ENCODE measurements at places on chromosomes 1 and 21. TPM values are rescaled to one million over a fixed set of nuclear protein-coding genes. Genes with fewer than 3 reads are reported as not detected.

Gene KIAA1614
- 0.22 TPM for total RNA-seq

GRCh38 chr1:87918398-87918797, 589.7 kb downstream of the LMO4 start:
- no peaks in the 10 kb centered on the region for H3K4me1 ChIP-seq
- peaks cover 11% of the 10 kb centered on the region for H3K27me3 ChIP-seq
- no peak overlapping the region for H3K4me3 ChIP-seq
- no peak overlapping the region for H3K27ac ChIP-seq

Gene EPHA10
- not detected for total RNA-seq

DNA sequence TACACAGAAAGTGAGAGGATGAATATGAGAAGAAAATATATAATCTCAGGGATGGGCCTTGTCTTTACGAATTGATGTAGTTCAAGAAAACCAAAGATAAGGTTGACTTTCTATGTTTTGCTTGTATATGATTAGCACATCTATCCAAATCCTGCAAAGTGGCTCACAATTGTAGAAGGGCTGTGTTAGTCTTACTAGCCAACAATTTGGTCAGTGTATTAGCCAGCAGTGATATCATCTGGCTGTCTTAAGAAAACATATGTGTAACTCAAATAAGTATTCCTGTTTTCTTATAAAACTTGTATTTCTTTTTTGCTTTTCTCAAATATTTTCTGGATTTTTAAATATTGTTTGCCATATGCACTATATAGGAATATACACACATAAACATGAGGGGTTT, 5.5 kb downstream of the SDCCAG8 start:
- H3K27ac ChIP-seq = no peak overlapping the region
- H3K4me1 ChIP-seq = peaks cover under 1% of the 10 kb centered on the region
- no peak for DNase-seq
- H3K4me3 ChIP-seq = no peak overlapping the region

DNA sequence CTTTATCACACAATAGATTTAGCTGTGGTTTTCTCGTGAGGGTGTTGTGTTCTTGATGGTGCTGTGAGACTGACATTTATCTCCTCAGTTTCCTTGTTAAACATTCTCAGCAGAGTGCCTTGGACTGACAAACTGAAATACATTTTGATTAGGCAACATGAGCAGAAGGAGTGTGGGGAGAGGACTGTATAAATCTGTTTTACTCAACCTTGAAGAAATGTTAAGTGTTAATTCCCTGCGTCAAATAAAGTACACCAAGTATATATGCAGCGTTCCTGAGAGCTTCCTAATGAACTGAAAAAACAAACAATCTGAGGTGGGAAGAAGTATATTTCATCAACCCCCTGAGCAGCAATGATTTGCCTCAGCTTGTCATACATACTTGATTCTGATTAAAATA, 540.3 kb upstream of the B3GALT2 start:
- H3K4me1 ChIP-seq = peaks cover 6% of the 10 kb centered on the region
- no peak for DNase-seq
- no peak overlapping the region for H3K4me3 ChIP-seq
- H3K27ac ChIP-seq = no peak overlapping the region
- H3K36me3 ChIP-seq = no peaks in the 10 kb centered on the region
- H3K27me3 ChIP-seq = no peaks in the 10 kb centered on the region

Gene SIPA1L2
- 3.7 TPM for total RNA-seq

DNA sequence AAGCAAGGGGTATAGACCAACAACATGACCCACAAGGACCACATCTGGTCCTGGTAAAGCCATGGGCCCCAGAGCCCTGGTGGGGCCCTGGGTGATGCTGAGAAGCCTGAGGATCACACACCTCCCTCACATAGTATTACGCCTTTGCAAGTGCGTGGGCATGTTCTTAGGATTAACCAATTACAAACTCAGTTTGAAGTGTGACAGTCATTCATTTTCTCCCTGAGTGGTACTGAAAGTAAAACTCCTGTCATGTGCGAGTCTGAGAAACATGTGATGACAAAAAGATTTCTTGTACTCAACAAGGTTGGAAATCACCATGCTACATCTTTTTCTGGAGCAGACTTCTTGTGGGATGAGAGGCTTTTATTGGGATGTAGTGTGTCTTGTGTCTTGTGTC, 315.3 kb upstream of the DUSP10 start:
- no peaks in the 10 kb centered on the region for H3K4me1 ChIP-seq
- no peaks in the 10 kb centered on the region for H3K36me3 ChIP-seq
- DNase-seq = no peak
- H3K27me3 ChIP-seq = no peaks in the 10 kb centered on the region
- H3K27ac ChIP-seq = no peak overlapping the region

- no peak for DNase-seq
- peaks cover 5% of the 10 kb centered on the region for H3K4me1 ChIP-seq
- no peak overlapping the region for H3K27ac ChIP-seq
These were observed 59.6 kb downstream of the FMN2 start for GRCh38 chr1:240151136-240151735.

Gene FAM177B
- not detected for total RNA-seq

DNA sequence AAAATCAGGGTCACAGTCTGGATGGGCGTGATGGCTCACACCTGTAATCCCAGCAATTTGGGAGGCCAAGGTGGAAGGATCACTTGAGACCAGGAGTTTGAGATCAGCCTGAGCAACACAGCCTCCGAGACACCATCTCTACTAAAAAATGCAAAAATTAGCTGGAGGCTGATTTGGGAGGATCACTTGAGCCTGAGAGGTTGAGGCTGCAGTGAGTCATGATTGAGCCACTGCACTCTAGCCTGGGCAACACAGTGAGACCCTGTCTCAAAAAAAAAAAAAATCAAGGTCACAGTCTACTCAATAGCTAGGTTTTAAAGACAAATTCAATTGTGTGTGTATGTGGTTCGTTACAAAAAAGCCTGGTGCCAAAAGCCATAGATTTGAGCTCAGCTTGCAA, 34.4 kb downstream of the TRIM67 start:
- H3K27ac ChIP-seq = no peak overlapping the region
- H3K4me1 ChIP-seq = no peaks in the 10 kb centered on the region
- H3K36me3 ChIP-seq = no peaks in the 10 kb centered on the region
- no peak overlapping the region for H3K4me3 ChIP-seq
- H3K27me3 ChIP-seq = peaks cover 6% of the 10 kb centered on the region

- H3K4me1 ChIP-seq = peaks cover 44% of the 10 kb centered on the region
- no peak for DNase-seq
- H3K36me3 ChIP-seq = no peaks in the 10 kb centered on the region
- no peaks in the 10 kb centered on the region for H3K27me3 ChIP-seq
- no peak overlapping the region for H3K4me3 ChIP-seq
These were observed 21.9 kb downstream of the USP48 start for GRCh38 chr1:21761052-21761451.

Gene KANK4
- total RNA-seq = not detected

GRCh38 chr1:46790446-46791101, 8.3 kb upstream of the CYP4B1 start:
- peaks cover 26% of the 10 kb centered on the region for H3K27me3 ChIP-seq
- no peak overlapping the region for H3K27ac ChIP-seq
- no peaks in the 10 kb centered on the region for H3K4me1 ChIP-seq
- H3K4me3 ChIP-seq = no peak overlapping the region
- H3K36me3 ChIP-seq = no peaks in the 10 kb centered on the region
- no peak for DNase-seq

Gene TNNI3K
- total RNA-seq = not detected
